ENCODE measurements at places on chromosomes 3 and 15. TPM values are rescaled to one million over a fixed set of nuclear protein-coding genes. Genes with fewer than 3 reads are reported as not detected.

BLOC1S6 gene
- total RNA-seq: 66.3 TPM

FHIT gene
- 2.7 TPM for total RNA-seq

COLQ gene
- total RNA-seq: under 0.01 TPM

CHRNA5 gene
- total RNA-seq: 2.6 TPM

CLDN18 gene
- total RNA-seq: not detected

LINGO1 gene
- not detected for total RNA-seq

UBE2E1 gene
- total RNA-seq: 148 TPM

CHRFAM7A gene
- total RNA-seq: not detected

BFSP2 gene
- total RNA-seq: not detected

GP9 gene
- total RNA-seq: not detected

GOLGA6L10 gene
- total RNA-seq: 0.24 TPM

HCLS1 gene
- total RNA-seq: 1.9 TPM

SNAPC5 gene
- 22.2 TPM for total RNA-seq

BNIP2 gene
- 178 TPM for total RNA-seq

CYP1A2 gene
- not detected for total RNA-seq

ZNF662 gene
- 0.96 TPM for total RNA-seq

TLR9 gene
- total RNA-seq: under 0.01 TPM

UQCC5 gene
- 1.1 TPM for total RNA-seq

USP8 gene
- 32.5 TPM for total RNA-seq

TFRC gene
- total RNA-seq: 117 TPM

MITF gene
- total RNA-seq: 8.7 TPM

GALNT15 gene
- 0.21 TPM for total RNA-seq
